ENCODE measurements at places on chromosomes 11 and 22.

GRCh38 chr11:65112546-65113360, 1.1 kb downstream of the TM7SF2 start:
- DNase-seq: peak; percentile 72

- no peak for DNase-seq
Measured at GRCh38 chr22:26574001-26574723, 15.8 kb downstream of the TPST2 start.

DNA sequence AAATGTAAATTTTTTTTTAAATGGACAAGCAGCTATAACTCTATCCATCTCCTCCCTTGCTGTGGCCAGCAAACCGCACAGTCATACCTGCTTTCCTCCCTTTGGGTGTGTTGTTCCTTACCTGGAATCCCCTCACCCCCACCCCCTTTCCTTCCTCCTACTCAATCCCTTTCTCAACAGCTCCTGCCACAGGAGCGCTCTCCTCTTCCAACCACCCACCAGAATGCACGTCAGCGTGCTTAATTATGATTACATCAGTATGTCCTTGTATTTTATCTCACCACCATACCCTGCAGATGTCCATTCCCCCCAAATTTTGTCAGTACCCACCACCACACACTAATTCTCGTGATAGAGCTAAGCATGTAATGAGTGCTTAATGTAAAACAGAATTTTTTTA, 60.9 kb upstream of the LMO2 start:
- DNase-seq: no peak

GRCh38 chr11:113370634-113371033, 16.9 kb upstream of the ANKK1 start:
- DNase-seq: no peak

GRCh38 chr22:50224071-50224470, 20.8 kb downstream of the TUBGCP6 start:
- no peak for DNase-seq

GRCh38 chr22:20904980-20905355, 12.2 kb upstream of the CRKL start:
- DNase-seq: no peak

DNA sequence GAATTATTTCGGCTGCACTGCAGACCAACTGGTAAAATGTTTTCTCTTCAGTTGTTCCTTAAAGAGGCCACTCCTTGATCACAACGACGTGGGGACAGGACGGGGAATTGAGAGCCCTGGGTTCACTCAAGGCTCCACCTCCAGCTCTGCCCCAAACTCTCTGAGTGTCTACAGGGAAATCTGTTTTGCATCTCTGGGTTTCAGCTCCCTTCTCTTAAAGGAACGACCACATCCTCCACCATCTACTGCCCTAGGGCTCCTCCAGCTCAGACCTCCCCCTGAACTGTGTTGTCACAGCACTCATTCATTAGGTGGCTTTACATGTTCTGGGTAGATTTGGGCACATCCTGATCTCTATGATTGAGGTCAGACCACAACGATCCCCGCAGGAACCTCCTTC, 5.1 kb upstream of the PPFIA1 start:
- DNase-seq: no peak

GRCh38 chr11:38543311-38543710, 1945.3 kb upstream of the RAG2 start:
- DNase-seq: no peak

DNA sequence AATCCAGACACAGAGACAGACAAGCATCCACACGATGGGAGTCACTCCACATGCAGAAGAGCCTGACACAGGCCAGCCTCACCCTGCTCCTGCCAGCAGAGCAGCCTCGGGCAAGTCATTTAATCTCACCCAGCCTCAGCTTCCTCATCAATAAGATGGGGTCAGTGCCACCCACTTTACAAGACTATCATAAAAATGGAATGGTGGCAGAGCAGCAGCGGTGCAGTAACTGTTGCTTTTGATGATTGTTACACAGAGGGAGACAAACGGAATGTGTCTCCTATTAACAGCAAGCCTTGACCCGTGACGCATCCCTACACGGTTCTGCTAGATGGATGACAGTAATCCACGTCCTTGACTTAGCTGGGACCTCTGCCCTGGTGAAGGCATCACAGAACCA, 26.0 kb upstream of the ARFGAP3 start:
- DNase-seq: no peak

DNA sequence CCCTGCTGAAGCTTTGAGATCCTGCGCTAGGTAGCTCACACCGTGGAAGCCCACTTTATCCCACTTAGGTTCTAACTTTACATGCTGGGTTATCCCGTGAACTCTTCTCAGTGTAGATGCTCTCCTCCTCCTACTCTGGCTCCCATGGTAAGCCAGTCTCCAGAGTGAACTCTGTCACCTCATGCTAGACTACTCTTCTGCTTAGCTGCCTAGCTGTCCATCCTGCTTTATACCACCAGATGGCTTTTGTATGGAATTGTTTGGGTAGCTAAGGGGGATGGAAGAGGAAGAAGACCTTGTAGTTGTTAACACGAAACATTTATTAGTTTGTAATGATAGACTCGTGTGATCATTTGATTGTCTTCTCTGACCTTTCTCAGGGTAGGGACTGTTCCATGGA, 46.8 kb downstream of the EMSY start:
- DNase-seq: no peak

DNA sequence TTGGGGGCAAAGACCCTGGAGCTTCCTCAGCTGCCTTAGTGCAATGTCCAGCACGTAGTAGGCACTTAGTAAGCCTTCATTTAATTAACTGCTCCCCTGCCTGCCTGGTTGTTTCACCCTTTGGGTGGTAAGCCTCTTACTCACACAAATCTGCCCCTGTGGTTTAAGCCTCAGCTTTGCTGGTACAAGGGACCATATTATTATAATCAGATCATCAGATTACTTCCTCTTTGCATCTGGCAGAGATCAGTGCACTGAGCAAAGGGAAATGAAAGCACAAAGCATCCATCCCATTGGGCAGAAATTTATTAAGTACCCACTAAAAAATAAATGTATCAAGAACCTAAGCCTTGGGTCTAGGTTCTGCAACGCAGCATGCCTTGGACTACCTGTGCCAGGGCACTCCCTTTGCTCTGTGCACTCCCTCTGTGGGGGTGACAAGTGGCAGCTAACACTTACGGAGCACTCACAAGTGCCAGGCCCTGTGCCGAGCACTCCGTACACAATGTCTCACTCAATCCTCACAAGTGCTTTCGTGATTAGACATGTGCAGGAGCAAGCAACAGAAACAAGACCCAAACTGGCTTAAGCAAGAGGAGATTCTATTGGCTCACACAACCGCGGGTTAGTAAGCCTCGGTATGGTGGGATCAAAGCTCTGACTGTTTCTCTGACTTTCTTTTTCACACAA, 34.9 kb upstream of the DAGLA start:
- no peak for DNase-seq

Data from stimulated activated CD4-positive, alpha-beta T cell treated with anti-CD3 and anti-CD28 coated beads, Interleukin-1b, Interleukin-23, amount 100 ng/mL, for 48 hours (primary cell).